ENCODE measurements at places on chromosomes 7 and 10. TPM values are rescaled to one million over a fixed set of nuclear protein-coding genes. Genes with fewer than 3 reads are reported as not detected.

NME8 gene
- 0.89 TPM for total RNA-seq

SMKR1 gene
- 2.0 TPM for total RNA-seq

LBX1 gene
- total RNA-seq = not detected

FAM25A gene
- total RNA-seq = not detected

SPAM1 gene
- not detected for total RNA-seq

RARRES2 gene
- total RNA-seq = 143 TPM

GATA3 gene
- 1.5 TPM for total RNA-seq

SEMA3C gene
- total RNA-seq = 44.1 TPM

ATAD1 gene
- 39.2 TPM for total RNA-seq

ABHD11 gene
- 55.8 TPM for total RNA-seq

All from mucosa of gallbladder (tissue), 1 donor.